Activated naive CD8-positive, alpha-beta T cell treated with anti-CD3 and anti-CD28 coated beads, Interleukin-2, amount 10 ng/mL, durations not matched to agents 7 days and 5 days (primary cell): ENCODE measurements at places on chromosomes 13 and 19. TPM values are rescaled to one million over a fixed set of nuclear protein-coding genes. Genes with fewer than 3 reads are reported as not detected.

The RASIP1 gene
- not detected for total RNA-seq

The PDX1 gene
- not detected for total RNA-seq

GRCh38 chr13:71291842-71292146, 575.2 kb downstream of the DACH1 start:
- no peak overlapping the region for H3K4me3 ChIP-seq
- no peak for DNase-seq
- no peak overlapping the region for H3K27ac ChIP-seq
- H3K4me1 ChIP-seq: peaks cover 6% of the 10 kb centered on the region
- H3K27me3 ChIP-seq: peaks cover 6% of the 10 kb centered on the region
- H3K36me3 ChIP-seq: peaks cover 5% of the 10 kb centered on the region

DNA sequence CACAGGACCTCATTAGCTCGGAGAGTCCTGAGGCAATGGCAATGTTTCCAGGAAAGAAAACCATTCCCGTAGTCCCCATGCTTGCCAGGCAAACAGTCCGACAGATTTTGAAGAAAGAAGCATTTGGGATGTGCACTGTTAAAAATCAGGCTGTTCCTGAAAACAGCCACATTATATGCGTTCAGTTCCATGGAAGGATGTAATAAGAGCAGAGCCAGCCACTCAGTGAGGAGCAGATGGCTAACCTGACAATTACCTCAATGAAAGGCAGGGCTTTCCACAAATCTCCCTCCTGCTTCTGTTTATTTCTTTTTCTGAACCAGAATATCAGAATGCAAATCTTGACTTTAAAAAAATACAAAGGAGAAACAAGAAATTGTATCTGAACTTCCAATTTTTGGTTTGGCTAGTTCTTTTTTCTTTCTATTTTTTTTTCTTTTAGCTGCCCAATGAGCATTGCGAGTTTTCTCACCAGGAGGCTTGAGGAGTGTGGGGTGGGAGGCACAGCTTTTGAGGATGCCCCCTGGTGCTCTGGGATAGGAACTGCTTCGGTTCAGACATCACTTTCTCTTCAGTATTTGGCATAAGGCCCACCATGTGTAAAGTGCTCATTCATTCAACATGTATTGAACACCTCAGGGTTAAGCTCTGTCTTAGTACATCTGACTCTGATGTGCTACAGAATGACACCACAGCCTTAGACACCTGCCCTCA, 124.2 kb downstream of the TBC1D4 start:
- no peak overlapping the region for H3K4me3 ChIP-seq
- H3K4me1 ChIP-seq: peaks cover 4% of the 10 kb centered on the region
- H3K27ac ChIP-seq: no peak overlapping the region
- peak; percentile 30 for DNase-seq

The PBX4 gene
- total RNA-seq: 46.1 TPM

The MUC16 gene
- 0.09 TPM for total RNA-seq

GRCh38 chr13:59459972-59460371, 703.8 kb downstream of the DIAPH3 start:
- H3K4me1 ChIP-seq: peaks cover 11% of the 10 kb centered on the region

The ZSCAN4 gene
- not detected for total RNA-seq

GRCh38 chr13:20699715-20700114, 3.8 kb upstream of the IL17D start:
- H3K4me1 ChIP-seq: peaks cover 8% of the 10 kb centered on the region
- DNase-seq: no peak
- no peak overlapping the region for H3K27ac ChIP-seq
- no peak overlapping the region for H3K4me3 ChIP-seq
- H3K27me3 ChIP-seq: peaks cover 45% of the 10 kb centered on the region
- no peaks in the 10 kb centered on the region for H3K36me3 ChIP-seq

The SERTM1 gene
- not detected for total RNA-seq

- H3K27ac ChIP-seq: no peak overlapping the region
- H3K27me3 ChIP-seq: peaks cover 5% of the 10 kb centered on the region
- no peak for DNase-seq
- H3K4me1 ChIP-seq: peaks cover 13% of the 10 kb centered on the region
These were observed 3.6 kb downstream of the ANO8 start for GRCh38 chr19:17331045-17331558.

- no peaks in the 10 kb centered on the region for H3K27me3 ChIP-seq
- peaks cover 28% of the 10 kb centered on the region for H3K36me3 ChIP-seq
- no peak overlapping the region for H3K27ac ChIP-seq
These were observed 5.7 kb downstream of the WDR62 start for GRCh38 chr19:36060430-36060829.

The SERP2 gene
- total RNA-seq: 0.54 TPM
